ENCODE measurements at places on chromosomes 3 and 15.

- no peak for DNase-seq
These were observed 40.3 kb downstream of the UMPS start for GRCh38 chr3:124770336-124771082.

DNA sequence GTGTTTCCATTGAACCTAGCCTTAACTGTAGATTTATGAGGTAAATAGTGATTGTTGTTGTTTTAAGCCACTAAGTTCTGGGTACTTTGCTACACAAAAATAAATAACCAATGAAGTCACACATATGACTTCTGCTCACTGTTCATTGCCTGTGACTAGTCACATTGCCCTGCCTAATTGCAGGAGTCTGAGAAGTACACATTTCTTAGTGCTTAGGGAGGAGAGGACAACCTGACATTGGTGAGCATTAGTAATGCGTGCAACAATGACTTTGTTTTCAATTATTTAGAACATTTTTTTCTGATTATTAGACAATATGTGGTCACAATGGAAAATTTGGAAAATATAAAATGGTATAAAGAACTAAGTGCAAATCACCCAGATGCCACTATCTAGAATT is 133.2 kb upstream of the DAZL start:
- DNase-seq = no peak

DNA sequence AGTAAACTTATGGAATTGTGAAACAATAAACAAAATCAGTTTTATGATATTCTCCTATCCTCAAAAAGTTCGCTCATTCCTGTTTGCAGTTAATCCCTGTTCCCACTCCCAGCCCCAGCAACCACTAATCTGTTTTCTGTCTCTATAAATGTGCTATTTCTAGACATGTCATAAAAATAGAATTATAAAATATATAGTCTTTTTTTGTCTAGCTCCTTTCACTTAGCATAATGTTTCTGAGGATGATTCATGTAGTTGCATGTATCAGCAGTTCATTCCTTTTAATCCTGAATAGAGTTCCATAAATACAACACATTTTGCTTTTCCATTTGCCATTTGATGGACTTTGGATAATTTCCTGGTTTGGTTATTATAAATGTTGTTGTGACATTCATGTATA is 140.0 kb downstream of the KCNAB1 start:
- no peak for DNase-seq

DNA sequence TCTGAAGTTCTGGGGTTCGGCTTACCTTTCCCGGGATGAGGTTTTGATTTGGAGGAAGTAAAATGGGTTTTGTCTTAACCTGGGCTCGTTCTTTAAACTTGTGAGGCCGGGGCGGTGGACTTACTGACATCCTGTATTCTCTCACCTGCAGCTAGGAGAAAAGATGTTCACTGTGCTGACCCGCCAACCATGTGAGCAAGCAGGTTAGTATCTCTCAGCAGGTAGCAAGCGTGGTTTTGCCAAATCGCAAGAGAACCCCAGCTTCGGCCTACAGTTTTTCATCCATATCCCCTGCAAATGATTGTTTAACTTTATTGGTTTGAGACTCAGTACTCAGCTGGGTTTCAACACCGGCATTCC is 891 bp downstream of the ENTPD3 start:
- DNase-seq = no peak

GRCh38 chr15:100020614-100021013 is 287.4 kb upstream of the LYSMD4 start:
- DNase-seq = no peak

DNA sequence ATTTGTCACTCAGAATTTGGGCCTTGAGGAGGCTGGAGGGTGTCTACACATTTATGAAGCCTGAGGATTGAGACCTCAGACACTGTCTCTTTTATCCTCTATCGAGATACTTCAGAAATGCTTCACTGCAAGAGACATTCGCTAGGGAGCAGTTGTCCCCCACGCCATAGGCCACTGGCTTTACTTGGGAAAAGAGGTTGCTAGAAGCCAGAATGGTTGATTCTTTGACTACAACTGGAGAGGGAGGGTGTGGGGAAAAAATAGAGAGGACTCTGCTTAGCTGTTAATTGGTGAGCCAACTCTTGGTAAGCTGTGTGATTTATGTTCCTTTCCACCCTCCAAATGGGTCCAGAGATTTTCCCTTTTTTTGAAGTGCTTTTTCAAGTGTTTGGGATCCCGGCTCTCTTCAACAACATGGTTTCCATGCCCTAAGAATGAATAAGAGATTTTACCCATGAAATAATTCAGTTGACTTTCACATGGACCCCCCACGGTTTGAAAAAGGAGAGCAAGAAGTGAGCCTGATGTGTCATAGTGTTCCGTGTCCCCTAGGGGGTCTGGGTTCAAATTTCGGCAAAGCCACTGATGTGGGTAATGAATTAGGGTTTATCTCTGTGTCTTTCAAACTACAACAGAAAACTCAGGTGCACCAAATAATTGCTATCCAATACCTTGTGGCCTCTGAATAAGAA is 2.7 kb downstream of the BOC start:
- no peak for DNase-seq

GRCh38 chr3:53645754-53646153 is 151.3 kb downstream of the CACNA1D start:
- DNase-seq = no peak
